ENCODE measurements at places on chromosomes 4 and X.

DNA sequence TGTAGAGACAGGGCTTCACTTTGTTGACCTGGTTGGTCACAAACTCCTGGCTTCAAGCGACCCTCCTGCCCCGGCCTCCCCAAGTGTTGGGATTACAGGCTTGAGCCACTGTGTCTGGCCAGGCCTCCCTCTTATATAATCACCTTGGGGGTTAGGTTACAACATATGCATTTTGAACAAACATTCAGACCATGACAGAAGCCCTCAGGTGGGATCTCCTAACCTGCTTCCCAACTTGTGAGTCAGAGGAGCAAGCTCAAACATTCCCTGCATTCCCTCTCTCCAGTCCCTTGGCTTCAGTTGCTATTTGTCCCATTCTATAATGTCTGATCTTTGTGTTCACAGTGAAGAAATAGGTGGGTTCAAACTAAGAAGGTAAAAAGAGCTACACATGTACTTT is 76.5 kb upstream of the NRK start:
- no peak for DNase-seq

- no peak for DNase-seq
Observed at GRCh38 chr4:155582041-155582440, 84.6 kb upstream of the GUCY1A1 start.

- no peak for DNase-seq
Observed at GRCh38 chr4:179757641-179758040, 2315.4 kb upstream of the AGA start.

DNA sequence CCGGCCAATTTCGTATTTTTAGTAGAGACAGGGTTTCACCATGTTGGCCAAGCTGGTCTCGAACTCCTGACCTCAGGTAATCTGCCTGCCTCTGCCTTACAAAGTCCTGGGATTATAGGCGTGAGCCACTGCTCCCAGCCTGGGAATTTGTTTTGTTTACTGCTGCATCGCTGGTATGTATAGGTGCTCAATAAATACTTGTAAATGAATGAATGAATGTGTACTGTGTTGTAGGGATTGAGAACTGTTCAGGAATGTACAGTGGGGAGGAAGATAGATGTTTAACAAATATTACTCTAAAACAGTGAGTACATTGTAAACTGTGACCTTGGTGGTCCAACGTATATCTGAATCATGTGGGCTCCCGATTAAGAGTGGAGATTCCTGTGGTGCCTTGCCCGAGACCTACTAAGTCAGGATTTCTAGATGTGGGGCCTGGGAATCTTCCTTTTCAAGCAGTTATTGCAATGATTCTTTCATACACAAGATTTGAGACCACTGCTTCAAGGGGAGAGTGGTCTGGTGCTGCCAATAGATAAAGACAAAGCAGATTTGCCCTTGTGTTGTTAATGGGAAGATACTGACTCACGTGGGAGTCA is 41.0 kb downstream of the WWC2 start:
- no peak for DNase-seq

DNA sequence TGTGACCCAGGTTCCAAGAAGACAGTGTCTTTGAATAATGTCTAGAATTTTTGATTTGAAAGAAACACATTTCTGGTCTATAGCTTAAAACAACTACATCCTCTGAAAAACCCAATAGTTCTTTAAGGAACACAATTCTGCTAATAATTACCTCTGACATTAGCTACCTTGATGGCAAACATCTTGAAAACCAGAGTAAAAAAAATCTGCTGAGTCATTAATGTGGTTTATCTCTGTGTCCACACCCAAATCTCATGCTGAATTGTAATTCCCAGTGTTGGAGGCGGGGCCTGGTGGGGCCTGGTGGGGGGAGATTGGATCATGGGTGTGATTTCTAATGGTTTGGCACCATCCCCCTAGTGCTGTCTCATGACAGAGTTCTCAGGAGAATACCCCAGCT is 1233.8 kb downstream of the NLGN4X start:
- no peak for DNase-seq

- DNase-seq = no peak
Observed at GRCh38 chr4:25060963-25061340, 30.2 kb upstream of the LGI2 start.

- no peak for DNase-seq
Observed at GRCh38 chr4:116752027-116752426, 333.3 kb downstream of the TRAM1L1 start.

DNA sequence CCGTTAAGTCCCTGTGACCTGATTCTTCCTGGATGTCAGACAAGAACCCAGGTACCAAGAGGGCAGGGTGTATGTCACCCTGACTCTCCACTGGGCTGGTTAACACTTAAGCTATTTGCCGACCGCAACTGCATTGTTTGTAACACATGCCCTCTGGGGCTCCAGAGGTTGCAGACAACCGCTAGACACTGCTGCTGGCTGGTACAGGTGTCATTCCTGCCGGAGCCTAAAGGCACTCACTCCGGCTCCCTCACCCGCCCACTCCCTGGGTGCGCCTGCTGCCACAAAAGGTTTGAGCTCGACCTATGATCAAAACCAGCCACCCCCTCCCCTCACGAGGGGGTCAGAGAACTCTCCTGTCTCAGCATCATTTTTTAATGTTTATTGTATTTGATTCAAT is 208.2 kb downstream of the FAT4 start:
- DNase-seq = no peak

GRCh38 chr4:26135331-26135730 is 185.5 kb upstream of the RBPJ start:
- DNase-seq = no peak

DNA sequence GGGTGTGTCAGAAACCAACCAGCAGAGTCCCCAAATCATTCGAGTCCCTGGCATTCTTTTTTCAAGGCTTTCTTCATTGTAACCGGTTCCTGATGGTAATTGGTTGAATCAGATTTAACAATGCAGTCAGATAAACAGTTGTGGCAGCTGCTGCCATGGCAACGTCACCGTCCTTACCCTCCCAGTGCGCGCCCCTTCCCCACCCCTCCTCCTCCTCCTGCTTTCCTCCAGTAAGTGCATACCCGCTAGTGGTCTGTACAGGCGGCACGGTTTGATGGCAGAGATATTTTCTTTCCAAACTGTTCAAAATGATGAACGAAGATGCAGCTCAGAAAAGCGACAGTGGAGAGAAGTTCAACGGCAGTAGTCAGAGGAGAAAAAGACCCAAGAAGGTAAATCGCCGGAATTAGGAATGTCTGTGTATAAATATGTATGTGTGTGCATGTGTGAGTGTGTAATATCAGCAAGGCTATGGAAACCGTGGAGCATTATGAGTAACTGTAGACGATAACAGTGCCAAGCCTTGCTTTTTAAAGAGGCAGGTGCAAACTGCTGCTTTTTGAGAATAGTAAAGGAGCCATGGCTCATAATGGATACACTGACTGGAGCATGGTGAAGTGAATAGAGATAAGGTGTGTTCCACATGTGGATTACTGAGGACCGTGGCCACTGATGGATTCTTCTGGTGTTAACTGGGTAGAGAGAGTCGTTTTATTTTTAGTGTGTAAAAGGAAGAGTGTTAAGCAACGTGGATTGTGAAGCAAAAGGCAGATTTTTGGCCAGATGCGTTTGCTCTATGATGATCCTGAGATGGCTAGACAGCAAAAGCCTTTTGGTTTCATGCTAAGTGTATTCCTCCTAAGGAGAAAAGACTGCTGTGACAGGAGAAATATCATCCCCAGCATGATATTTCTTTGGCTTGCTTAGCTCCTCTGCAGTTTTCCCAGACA is at the start of gene ANK2:
TSS of gene ANK2 (plus strand) at position 233 of the 950 bp plus-strand sequence. CDS start at position 309, 76 bp downstream.
- no peak for DNase-seq

DNA sequence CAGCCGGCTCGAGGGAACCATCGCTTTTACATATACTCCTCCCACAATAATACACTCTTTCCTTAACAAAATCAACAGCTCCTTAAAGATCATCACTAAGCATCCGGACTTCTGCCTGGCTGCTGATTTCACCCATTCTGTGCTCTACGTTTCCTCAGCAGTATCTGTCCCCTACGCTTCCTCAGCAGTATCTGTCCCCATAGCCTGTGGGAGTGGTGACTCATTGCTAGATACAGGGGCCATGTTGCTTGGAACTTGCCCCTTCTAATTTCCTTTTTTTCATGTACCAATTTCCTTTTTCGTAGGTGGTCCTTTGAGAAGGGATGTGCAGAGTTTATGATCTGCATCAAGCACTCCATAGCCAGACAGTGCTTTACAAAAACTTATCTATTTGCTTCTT is 18.6 kb downstream of the MAP3K15 start:
- DNase-seq = no peak

GRCh38 chrX:87525771-87526229 is 8.2 kb downstream of the KLHL4 start:
- DNase-seq = no peak

DNA sequence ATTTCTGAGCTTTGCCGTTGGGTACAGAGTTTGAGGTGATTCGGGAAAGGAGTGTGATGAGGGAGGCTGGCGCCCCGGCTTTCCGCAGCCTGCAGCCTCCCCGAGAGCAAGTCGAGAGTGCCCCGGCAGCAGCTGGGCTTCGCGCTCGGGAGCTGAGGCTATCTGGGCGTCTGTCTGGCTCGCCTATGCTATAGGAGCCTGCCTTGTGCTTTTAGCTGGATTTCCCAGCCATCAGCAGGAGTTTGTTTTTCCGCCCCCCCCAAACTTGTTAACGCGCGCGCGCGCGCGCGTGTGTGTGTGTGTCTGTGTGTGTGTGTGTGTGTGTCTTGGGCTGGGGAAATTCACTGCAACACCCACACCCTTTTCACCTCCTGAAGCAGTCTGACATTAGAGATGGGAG is 765 bp upstream of the DGKK start:
- DNase-seq = no peak

DNA sequence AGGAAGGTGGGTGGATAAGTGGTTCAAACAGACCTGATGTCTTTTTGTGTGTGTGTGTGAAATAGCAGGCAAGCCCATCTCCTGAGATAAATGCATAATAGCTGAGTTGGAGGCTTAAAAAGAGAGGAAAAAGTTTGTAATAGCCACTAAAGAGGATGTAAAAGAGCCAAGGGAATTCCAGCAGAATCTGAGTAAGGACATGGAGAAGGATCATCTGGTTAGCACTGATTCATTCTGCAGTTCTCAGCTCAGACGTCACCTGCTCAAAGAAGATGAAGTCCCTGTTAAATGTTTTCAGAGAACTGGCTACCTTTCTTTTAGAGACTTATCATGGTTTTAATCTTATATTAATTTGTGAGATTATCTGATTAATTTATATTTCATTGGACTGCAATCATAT is 21.0 kb upstream of the IL13RA2 start:
- no peak for DNase-seq

DNA sequence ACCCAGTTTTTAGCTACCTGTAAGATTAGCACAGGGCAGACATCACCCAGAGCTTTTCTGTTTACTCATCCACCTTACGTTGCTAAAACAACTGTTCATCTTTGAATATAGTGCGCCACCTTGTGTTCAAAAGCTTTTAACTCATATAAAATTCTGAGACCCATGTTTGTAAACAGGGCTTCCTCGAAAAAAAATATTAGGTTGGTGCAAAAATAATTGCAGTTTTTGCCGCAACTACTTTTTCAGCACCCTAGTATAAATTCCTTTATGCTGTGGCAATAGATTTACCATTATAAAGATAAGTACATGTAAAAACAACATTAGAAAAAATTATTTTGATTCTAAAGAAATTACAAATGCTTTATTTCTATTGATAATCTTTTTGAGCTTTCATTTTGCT is 147.9 kb downstream of the LRBA start:
- peak; percentile 45 for DNase-seq

- DNase-seq = no peak
Observed at GRCh38 chr4:79979785-79980437, 93.1 kb downstream of the ANTXR2 start.

GRCh38 chrX:150219374-150220185 is 143.5 kb upstream of the MAMLD1 start:
- no peak for DNase-seq

- DNase-seq = no peak
Observed at GRCh38 chr4:139526928-139527327, 29.1 kb downstream of the SETD7 start.

DNA sequence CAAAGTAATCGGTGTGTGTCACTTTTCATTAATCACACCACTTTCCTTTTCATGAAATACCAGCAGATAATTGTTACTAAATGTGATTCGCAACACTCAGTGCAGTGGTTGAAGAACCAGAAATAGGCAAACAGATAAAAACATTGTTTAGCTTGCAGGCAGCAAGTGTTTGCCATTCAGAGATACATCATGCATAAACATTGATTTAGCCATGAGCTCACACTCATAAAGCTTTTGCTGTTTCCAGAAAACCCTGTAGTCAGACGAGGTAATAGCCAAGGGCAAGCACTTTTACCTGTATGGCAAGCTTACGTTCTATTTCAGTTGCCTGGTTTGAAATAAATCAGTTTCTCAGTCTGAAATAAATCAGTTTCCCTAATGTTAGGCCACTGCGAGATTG is 542.0 kb upstream of the TENM3 start:
- no peak for DNase-seq

DNA sequence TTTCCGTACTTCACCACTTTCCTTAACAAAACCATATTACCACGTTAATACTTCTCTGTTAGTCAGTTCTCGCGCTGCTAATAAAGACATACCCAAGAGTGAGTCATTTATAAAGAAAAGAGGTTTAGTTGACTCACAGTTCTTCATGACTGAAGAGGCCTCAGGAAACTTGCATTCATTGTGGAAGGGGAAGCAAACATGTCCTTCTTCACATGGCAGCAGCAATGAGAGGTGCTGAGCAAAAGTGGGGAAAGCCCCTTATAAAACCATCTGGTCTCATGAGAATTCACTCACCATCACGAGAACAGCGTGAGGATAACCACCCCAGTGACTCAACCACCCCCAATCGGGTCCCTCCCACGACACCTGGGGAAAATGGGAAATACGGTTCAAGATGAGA is 289.8 kb upstream of the CLNK start:
- DNase-seq = no peak

DNA sequence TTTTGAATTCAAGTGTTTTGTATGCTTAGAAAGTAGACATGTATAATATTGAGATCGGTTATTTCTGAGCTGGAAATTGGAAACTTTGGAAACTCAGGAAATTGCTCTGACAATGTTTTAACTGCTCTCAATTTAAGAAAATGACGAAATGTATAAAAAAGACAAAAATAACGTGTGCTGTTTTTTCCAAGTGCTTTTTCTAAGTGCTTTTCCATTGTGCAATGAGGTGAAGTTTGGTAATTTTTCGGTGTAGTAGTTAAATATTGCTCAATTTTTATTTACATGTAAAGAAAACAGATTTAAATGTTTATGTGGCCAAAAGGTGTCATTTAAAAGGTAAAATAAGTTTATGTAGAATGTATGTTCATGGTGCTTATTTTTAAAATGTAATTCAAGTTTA is 39.4 kb upstream of the RHOH start:
- no peak for DNase-seq

- DNase-seq = no peak
Observed at GRCh38 chrX:109187473-109188168, 294.3 kb downstream of the GUCY2F start.

GRCh38 chrX:150062292-150063137 is 124.2 kb upstream of the EOLA2 start:
- DNase-seq = no peak

Data from GM18507 (cell line).